Foreskin keratinocyte (primary cell): ENCODE measurements at places on chromosomes 11 and 22. TPM values are rescaled to one million over a fixed set of nuclear protein-coding genes. Genes with fewer than 3 reads are reported as not detected.

Gene C11orf87
- total RNA-seq, result not detected in 2 replicates

Gene NLRP14
- total RNA-seq, result 0.04 and 0.07 TPM in 2 replicates

Gene ANGPTL5
- total RNA-seq, result not detected in 2 replicates

Gene MOV10L1
- total RNA-seq, result 0.14 and 0.18 TPM in 2 replicates

Gene MS4A6E
- total RNA-seq, result not detected in 2 replicates

Gene GRIK4
- total RNA-seq, result not detected in 2 replicates
